ENCODE measurements at places on chromosomes 2 and 18. TPM values are rescaled to one million over a fixed set of nuclear protein-coding genes. Genes with fewer than 3 reads are reported as not detected.

Gene LNPK
- 29.4 TPM for total RNA-seq

Gene SLC8A1
- total RNA-seq = 30.7 TPM

Gene HOXD9
- 1.1 TPM for total RNA-seq

Gene LANCL1
- 67.4 TPM for total RNA-seq

Gene SLC11A1
- 0.76 TPM for total RNA-seq

Gene SLC14A1
- total RNA-seq = not detected

Gene ABCB11
- 0.18 TPM for total RNA-seq

DNA sequence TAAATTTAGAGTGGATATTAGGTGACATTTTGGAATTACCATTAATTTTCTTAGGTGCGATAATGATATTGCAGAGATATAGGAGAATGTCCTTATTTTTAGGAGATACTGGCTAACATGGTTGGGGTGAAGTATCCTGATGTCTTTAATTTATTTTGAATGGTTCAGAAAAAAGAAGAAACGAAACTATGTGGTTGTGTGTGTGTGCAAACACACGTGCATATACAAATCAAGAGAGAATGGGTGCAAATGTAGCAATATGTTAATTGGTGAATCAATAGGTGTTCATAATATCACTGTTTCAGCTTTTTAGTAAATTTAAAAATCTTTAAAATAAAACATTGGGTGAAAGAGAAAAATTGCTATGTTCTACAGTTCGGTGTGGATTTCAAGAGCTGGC lies 140.9 kb downstream of the DIS3L2 start:
- no peak overlapping the region for H3K27ac ChIP-seq
- DNase-seq = no peak
- no peaks in the 10 kb centered on the region for H3K4me1 ChIP-seq
- H3K4me3 ChIP-seq = no peak overlapping the region

GRCh38 chr2:121346859-121347258 lies 61.9 kb upstream of the TFCP2L1 start:
- H3K4me1 ChIP-seq = no peaks in the 10 kb centered on the region
- no peak overlapping the region for H3K27ac ChIP-seq
- no peaks in the 10 kb centered on the region for H3K27me3 ChIP-seq
- H3K36me3 ChIP-seq = peaks cover 49% of the 10 kb centered on the region
- no peak for DNase-seq
- H3K4me3 ChIP-seq = no peak overlapping the region

DNA sequence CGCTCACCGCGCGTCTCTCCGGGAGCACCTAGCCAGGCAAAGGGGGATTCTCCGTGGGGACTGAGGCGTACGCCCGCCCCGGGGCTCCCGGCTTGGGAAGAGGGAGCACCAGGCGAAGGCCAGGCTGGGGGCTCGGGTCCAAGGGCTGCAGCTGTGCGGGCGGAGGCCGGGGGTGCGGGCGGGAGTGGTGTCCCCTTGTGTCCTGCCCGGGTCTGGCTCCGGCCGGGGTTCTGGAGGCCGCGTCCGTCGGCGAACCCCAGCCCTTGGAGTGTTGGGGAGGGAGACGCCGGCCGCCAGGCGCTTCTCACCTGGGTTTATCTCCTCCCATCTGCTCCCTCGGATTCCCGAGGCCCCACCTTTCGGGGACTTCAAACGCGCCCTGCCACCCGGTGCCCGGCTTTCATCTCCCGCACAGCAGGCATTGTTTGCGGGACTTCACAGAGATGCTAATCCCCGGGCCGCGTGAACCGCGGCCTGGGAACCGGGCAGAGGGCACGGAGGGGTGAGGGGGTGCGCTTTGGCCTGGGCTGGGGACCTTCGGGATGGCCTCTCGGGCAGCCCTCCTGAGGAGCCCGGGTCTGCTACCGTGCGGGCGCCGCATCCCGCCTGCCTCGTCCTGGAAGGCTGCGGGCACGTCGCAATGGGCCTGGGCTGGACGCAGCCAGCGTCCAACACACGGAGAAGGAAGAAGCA lies 5.0 kb upstream of the GBX2 start:
- peaks cover 88% of the 10 kb centered on the region for H3K27me3 ChIP-seq
- no peak overlapping the region for H3K4me3 ChIP-seq
- peaks cover 32% of the 10 kb centered on the region for H3K4me1 ChIP-seq
- DNase-seq = no peak
- H3K36me3 ChIP-seq = no peaks in the 10 kb centered on the region

- peaks cover 5% of the 10 kb centered on the region for H3K4me1 ChIP-seq
- no peak for DNase-seq
- H3K27ac ChIP-seq = peak overlapping the region; percentile 59
- no peaks in the 10 kb centered on the region for H3K27me3 ChIP-seq
- peaks cover 2% of the 10 kb centered on the region for H3K36me3 ChIP-seq
Observed at GRCh38 chr2:46521215-46521683, 41.9 kb downstream of the TMEM247 start.

GRCh38 chr2:166042768-166043390 lies 84.9 kb downstream of the SCN1A start:
- DNase-seq = no peak
- H3K4me3 ChIP-seq = no peak overlapping the region
- no peaks in the 10 kb centered on the region for H3K36me3 ChIP-seq
- no peaks in the 10 kb centered on the region for H3K4me1 ChIP-seq

- H3K36me3 ChIP-seq = no peaks in the 10 kb centered on the region
- peak overlapping the region; percentile 85 for H3K27ac ChIP-seq
- peaks cover 14% of the 10 kb centered on the region for H3K27me3 ChIP-seq
- peaks cover 52% of the 10 kb centered on the region for H3K4me1 ChIP-seq
Observed at GRCh38 chr2:46855805-46856204, 59.8 kb downstream of the MCFD2 start.

DNA sequence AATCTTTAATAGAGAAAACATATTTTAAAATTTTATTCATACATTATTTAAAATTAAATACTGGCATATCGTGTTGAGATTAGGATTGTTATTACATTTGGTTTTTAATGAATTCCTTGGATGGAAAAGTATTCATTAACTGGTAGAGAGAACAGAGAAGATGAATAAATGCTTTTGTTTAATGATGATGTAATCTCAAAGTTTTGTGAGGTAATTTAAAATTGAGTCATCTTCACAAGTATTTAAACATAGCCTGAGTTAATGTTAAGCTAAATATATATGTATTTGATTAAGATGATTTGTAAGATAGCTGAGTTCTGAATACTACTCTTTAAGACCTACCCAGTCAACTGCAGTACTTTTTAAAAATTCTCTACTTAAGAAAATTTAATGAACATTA lies 713.4 kb upstream of the VRK2 start:
- peaks cover 14% of the 10 kb centered on the region for H3K4me1 ChIP-seq
- H3K27me3 ChIP-seq = no peaks in the 10 kb centered on the region
- H3K4me3 ChIP-seq = no peak overlapping the region
- H3K27ac ChIP-seq = no peak overlapping the region

DNA sequence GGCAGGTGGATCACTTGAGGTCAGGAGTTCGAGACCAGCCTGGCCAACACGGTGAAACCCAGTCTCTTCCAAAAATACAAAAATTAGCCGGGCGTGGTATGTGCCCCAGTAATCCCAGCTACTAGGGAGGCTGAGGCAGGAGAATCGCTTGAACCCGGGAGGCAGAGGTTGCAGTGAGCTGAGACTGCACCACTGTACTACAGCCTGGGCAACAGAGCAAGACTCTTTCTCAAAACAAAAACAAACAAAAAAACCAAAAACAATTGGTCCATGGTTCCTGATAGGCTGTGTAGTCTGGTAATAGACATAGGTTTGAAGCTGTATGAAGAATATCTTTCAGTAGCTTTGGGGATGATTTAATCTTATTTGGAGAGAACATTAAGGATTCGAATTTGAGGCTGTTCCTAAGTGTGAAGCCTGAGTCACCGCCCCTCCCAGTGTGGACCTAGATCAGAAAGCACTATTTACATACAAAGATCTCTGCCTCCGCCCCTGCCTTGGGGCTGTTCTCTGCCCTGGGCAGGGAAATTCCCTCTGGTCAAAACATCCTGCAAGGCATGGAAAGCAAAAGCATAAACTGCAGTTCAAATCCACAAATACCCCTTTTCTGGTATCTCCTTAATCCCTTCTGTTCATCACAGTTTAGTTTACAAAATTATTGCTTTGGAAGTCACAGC lies 52.8 kb upstream of the PMAIP1 start:
- no peak overlapping the region for H3K4me3 ChIP-seq
- peaks cover 2% of the 10 kb centered on the region for H3K4me1 ChIP-seq
- no peak overlapping the region for H3K27ac ChIP-seq
- peaks cover 5% of the 10 kb centered on the region for H3K27me3 ChIP-seq
- DNase-seq = no peak

DNA sequence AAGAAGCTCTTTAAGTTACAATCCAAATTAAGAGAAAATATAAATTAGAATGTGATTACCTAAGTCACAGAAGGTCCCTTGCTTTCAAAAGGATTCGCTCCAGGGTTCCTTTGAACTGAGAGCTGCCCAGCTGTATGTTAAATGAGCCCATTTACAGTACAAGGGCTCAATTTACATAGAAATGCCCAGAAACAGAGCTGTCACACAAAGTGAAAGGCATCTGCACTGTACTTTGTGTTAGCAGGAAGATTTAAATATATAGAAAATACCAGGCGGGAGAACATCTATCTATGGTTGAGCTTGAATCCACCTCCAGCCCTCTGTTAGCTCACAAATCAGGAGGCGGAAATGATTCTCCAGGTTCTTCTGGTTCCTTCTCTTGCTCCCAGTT lies 272.9 kb downstream of the PAX3 start:
- DNase-seq = no peak
- H3K27me3 ChIP-seq = peaks cover 20% of the 10 kb centered on the region
- H3K27ac ChIP-seq = no peak overlapping the region
- H3K36me3 ChIP-seq = no peaks in the 10 kb centered on the region
- H3K4me3 ChIP-seq = no peak overlapping the region
- peaks cover 2% of the 10 kb centered on the region for H3K4me1 ChIP-seq

DNA sequence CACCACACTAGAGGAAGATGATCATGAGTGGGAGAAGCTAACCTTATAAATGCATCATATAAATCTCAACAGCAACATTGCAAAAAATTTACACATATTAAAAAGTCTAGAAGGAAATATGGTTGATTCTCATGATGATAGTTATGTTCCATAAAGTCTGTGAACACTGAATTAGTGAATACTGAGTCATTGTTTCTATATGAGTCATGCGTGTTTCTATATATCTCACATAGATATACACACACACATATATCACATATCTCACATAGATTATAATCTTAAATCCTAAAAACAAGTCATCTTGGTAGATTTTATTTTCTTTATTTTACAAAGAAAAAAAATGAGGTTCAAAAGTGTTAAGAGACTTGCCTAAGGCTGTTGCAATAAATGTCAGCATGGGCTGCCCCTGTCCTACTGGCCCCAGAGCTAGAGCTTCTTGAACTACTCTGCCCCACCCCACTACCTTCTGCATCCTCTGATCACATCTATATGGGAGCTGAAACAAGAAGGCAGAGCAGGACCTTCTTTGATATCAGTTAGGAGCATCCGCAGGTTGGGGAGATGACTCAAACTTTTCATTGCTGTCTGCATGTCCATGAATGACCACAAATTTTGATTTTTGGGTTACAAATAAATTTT lies 81.8 kb upstream of the ADAM23 start:
- no peaks in the 10 kb centered on the region for H3K4me1 ChIP-seq
- no peak for DNase-seq
- no peaks in the 10 kb centered on the region for H3K27me3 ChIP-seq
- H3K36me3 ChIP-seq = no peaks in the 10 kb centered on the region
- H3K4me3 ChIP-seq = no peak overlapping the region

- H3K27me3 ChIP-seq = peaks cover 27% of the 10 kb centered on the region
- DNase-seq = no peak
- H3K36me3 ChIP-seq = no peaks in the 10 kb centered on the region
- H3K4me3 ChIP-seq = no peak overlapping the region
- no peaks in the 10 kb centered on the region for H3K4me1 ChIP-seq
Observed at GRCh38 chr2:203973676-203974075, 37.1 kb downstream of the ICOS start.

DNA sequence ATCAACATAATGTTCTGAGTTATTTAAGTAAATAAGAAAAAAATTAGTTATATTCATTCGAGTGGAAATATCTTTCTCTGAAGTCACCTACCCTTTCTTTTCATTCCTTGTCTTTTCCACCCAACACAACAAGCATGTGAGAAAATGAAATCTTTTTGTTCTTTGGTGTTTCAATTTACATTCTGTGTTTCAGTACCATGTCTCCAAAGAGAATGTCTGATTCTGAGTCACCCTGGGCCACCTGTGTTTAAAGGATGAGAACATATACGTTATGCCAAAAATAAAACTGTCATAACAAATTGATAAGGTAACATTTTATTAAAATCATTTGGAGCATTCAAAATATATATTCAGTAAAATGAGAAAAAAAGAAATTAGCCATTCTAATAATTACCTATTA lies 470.8 kb downstream of the ZNF804A start:
- no peaks in the 10 kb centered on the region for H3K27me3 ChIP-seq
- no peak overlapping the region for H3K4me3 ChIP-seq
- H3K27ac ChIP-seq = no peak overlapping the region

- H3K27me3 ChIP-seq = no peaks in the 10 kb centered on the region
- peaks cover 79% of the 10 kb centered on the region for H3K4me1 ChIP-seq
- DNase-seq = no peak
- H3K36me3 ChIP-seq = peaks cover 37% of the 10 kb centered on the region
Observed at GRCh38 chr2:189576396-189576795, 4.2 kb downstream of the SLC40A1 start.

DNA sequence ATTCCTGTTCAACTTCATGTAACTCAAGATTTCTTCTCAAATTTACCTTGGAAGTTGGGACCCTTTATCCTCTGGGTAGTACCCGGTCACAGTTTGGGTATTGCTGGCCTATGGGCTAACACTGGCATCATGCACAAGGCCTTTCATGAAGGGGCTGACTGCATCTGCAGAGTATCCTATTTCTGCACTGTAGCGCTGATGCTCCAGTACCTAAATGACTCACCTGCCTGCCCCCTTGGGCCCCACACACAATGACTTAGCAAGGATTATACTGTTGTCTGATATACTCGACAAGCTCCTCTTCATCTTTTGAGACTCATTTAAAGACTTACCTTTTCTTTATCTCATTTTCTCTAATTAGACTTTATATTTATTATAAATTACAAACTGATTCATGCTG lies 39.9 kb downstream of the DNAH6 start:
- H3K27me3 ChIP-seq = peaks cover 9% of the 10 kb centered on the region
- no peaks in the 10 kb centered on the region for H3K4me1 ChIP-seq
- no peak overlapping the region for H3K27ac ChIP-seq
- H3K36me3 ChIP-seq = peaks cover 3% of the 10 kb centered on the region

GRCh38 chr2:168667156-168667555 lies 135.3 kb upstream of the NOSTRIN start:
- no peak for DNase-seq
- H3K36me3 ChIP-seq = peaks cover 6% of the 10 kb centered on the region
- H3K27ac ChIP-seq = no peak overlapping the region
- H3K4me1 ChIP-seq = peaks cover 30% of the 10 kb centered on the region
- no peak overlapping the region for H3K4me3 ChIP-seq

DNA sequence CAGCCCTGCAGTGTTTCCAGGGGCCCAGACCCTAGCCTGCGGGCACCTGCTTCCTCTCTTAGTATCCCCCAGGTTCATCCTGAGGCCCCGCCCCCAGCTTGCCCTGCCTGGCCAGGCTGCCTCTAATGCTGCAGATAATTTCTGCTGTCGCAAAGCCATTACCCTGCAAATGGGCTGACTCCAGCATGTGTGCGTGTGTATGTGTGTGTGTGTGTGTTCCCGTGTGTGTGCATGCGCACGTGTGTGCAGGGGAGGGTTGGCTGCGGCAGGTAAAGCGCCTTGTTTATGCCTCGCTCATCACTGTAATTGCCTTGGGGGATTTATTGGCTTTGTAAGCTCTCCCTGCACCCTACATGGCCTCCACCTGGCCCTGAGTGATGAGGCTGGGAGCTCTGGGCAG lies 7.6 kb upstream of the PRSS56 start:
- no peaks in the 10 kb centered on the region for H3K36me3 ChIP-seq
- H3K4me3 ChIP-seq = no peak overlapping the region
- H3K27ac ChIP-seq = no peak overlapping the region
- peaks cover 9% of the 10 kb centered on the region for H3K4me1 ChIP-seq
- DNase-seq = no peak

GRCh38 chr2:179024445-179024844 lies 25.5 kb downstream of the CCDC141 start:
- H3K4me1 ChIP-seq = no peaks in the 10 kb centered on the region
- H3K27me3 ChIP-seq = no peaks in the 10 kb centered on the region
- H3K4me3 ChIP-seq = no peak overlapping the region
- DNase-seq = no peak

Data from mesothelial cell of epicardium (in vitro differentiated cells).